NCI-H460 (cell line): ENCODE measurements at places on chromosomes 7 and 10. TPM values are rescaled to one million over a fixed set of nuclear protein-coding genes. Genes with fewer than 3 reads are reported as not detected.

The AKR1E2 gene
- 0.32 TPM in 1 of 2 replicates, not detected in the other for total RNA-seq

The ABCA13 gene
- 0.03 TPM in 1 of 2 replicates, not detected in the other for total RNA-seq

The CPVL gene
- total RNA-seq = 30.0 and 33.0 TPM in 2 replicates

The ELN gene
- total RNA-seq = not detected in 2 replicates

The MYOF gene
- total RNA-seq = 369 and 488 TPM in 2 replicates

The GRID1 gene
- total RNA-seq = 0.05 and 0.09 TPM in 2 replicates

The TRIM50 gene
- total RNA-seq = 0.17 and 0.47 TPM in 2 replicates

The GALNT17 gene
- total RNA-seq = 3.1 TPM in 2 replicates

The FASTK gene
- total RNA-seq = 63.4 and 77.1 TPM in 2 replicates

The PRSS37 gene
- total RNA-seq = not detected in 2 replicates

The HECW1 gene
- total RNA-seq = 21.6 and 24.7 TPM in 2 replicates

The STAG3 gene
- total RNA-seq = 0.05 TPM in 1 of 2 replicates, not detected in the other
